A549 treated with dexamethasone at 1 μM for 4 hours (cell line): ENCODE measurements at places on chromosomes 16 and 17. TPM values are rescaled to one million over a fixed set of nuclear protein-coding genes. Genes with fewer than 3 reads are reported as not detected.

PLA2G10 gene
- total RNA-seq, result 0.28 to 0.66 TPM (median 0.37 TPM) in 5 replicates

SLC5A10 gene
- total RNA-seq, result 0.14 to 0.21 TPM (median 0.19 TPM) in 5 replicates

VPS25 gene
- total RNA-seq, result 112 to 135 TPM (median 113 TPM) in 5 replicates

SEZ6L2 gene
- 16.1 to 23.9 TPM (median 22.1 TPM) in 5 replicates for total RNA-seq

KIF18B gene
- total RNA-seq, result 23.4 to 41.8 TPM (median 41.7 TPM) in 5 replicates
